ENCODE measurements at places on chromosomes 1 and 21.
A peak's percentile ranks its signal among the peaks of the same experiment; 100 is the strongest.

DNA sequence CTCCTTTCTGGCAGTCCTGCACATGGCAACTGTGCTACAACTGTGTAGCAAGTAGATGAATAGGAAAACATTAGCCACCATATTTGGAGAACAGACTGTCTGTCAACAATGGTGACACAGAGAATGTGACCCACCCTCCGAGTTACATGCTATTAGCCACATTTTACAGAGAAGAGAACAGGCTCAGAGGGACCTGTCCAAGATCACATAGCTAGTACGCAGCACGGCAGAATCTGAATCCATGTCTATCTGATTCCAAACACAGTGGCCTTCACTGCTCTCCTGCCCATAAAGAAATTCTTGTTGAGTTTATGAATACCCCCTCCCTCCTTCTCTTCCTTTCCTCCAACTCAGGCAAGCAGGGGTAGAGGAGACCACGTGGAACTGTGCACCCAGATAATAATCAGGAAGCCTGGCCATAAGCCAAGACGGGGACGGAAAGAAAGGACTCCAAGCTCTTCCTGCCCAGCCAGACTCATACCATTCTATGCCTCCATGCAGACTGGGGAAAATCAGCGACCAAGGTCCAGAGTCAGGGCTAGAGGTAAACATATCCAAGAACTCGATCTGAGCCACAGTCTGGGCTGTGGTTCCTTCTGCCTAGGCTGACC lies 78.8 kb downstream of the TRABD2B start:
- no peak for DNase-seq

GRCh38 chr1:150429805-150430204 lies 57.4 kb upstream of the TARS2 start:
- DNase-seq, result no peak

DNA sequence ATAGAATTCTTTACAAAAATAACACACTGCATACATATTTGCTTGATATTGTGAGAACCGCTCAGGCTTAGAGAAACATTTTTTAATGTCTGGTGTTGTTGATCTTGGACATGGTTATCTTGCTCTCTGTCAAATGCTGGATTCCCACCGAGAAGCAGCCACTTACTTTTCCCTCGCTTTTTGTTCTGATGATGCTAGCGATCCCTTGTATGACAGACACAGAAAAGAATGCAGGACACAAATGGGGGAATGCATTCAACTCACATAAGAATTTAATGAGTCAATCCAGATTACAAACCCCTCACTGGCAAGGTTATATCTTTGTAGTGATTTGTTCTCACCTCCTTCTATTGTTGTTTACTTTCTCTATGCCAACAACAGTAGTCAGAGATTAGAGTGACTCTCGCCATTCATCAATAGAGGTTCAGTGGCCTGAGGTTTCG lies 76.8 kb upstream of the AKT3 start:
- DNase-seq, result no peak

DNA sequence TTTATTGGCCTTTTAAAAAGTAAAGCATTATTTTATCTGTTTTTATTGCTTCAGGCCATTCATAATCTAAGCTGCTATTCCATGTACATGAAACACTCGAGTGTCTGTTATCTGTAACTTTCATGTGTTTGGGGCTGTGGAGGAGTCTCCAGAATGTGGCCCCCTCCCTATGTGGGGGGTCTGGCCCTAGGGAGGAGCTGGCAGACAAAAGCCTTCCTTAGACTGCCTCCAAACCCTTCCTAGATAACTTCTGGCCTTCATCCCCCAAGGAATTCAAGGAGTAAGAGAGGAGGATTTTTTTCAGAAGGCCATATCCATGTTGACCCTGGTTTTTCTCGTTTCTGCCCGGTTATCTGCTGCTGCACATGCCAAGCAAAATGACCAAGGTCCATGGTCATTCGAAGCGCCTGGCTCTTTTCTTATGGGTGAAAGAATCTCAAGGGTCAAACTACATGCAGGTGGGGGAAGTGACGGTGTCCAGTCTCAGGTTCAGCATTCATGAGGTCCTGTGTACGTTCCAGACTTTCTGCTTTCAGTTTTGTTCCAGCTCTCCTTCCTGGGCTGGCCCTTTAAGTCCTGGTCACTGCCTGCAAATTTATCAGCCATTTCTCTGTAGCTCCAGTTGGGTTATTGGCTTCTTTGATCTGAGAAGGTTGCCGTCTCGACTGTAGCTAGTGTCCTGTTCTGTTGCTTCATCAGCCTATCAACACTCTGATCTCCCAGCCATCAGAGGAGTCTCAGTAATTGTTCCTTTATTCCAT lies 8.3 kb downstream of the TENT5C start:
- no peak for DNase-seq

GRCh38 chr1:113536182-113536780 lies 146.0 kb downstream of the MAGI3 start:
- no peak for DNase-seq

GRCh38 chr1:218572050-218572449 lies 226.9 kb downstream of the TGFB2 start:
- DNase-seq, result no peak

DNA sequence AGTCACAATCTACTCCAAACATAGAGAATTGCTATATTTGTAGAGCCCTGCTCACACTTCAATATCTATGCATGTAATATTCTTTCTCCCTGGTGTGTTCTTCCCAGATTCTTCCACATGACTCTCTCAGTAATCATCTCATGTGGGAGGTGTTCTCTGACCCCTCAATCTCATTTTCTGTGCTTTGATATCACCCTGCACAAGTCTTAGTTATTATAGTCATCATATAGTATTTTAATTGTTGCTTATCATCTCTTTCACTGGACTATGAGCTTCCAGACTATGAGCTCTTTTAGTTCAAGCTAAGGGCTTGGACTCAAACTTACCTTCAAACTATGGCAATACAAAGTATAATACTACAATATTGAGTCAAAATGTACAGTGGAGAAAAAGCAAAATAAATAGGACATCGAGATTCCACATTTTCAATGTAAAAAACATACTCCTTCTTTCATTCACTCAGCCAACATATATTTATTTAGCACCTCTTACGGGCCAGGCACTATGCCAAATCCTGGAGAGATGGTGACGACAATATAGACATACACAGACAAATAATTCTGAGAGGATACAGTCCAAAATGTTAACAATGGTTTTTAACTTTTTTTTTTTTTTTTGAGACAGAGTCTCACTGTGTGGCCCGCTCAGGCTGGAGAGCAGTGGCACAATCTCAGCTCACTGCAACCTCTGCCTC lies 12.7 kb downstream of the TESK2 start:
- DNase-seq, result no peak

DNA sequence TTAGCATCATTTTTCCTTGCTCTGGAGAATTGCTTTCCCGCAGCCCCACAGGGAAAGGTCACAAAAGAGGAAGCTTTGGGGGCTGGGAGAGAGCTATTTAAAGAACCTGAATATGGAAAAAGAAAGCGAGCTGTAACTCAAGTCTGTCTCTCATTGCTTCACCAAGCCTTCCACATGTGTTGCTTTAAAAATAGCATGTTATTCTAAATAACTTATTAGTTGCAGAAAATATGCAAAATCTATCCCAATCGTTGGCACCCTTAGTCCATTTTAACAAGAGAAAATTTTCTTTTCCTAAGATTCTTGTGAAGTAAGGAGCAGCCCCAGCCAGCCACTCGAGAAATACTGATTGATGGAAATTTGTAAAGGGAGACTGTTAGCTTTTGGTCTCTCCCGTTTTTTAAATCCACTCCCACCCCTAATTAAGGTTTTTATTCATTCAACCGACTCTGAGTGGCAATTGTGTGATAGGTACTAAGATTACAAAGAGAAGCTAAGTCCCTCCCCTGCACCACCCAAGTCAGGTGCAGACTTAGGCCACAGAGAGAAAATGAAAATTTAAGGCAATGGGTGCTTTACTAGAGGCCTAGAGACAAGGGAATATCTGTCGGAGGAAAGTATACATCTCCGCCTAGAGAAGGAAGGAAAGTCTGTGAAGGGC lies 802 bp downstream of the CYP4X1 start:
- peak; percentile 11 for DNase-seq

GRCh38 chr1:111515291-111516004 lies 12.0 kb upstream of the ADORA3 start:
- no peak for DNase-seq

DNA sequence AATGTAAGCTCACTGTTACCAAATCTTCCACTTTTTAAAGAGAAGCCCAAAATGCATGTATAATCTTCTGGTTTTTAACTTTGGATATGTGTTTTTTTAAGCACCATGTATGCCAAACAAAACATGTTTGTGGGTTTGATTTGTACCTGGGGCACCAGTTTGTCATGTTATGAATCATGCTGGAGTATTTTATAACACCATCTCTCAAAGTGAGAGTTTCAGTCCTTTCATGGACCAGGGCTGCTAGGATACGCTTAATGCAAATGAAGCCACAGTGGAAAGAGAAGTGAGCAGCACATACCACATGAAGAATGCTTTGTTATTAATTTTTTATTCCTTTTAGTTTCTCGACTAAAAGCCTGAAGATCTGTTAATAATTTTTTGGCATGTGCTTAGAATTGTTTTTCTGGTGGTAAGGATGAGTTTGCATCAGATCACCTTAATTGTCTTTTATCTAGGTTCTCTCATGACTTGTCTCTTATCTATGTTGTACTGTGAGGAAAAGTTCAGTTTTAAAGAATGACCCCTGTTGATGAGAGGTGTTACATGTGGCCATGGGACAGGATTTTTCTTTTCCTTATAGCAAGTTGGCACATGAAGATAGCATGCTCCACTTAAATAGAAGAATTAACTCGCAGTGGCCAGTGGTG lies 2.0 kb upstream of the RABGAP1L start:
- no peak for DNase-seq

DNA sequence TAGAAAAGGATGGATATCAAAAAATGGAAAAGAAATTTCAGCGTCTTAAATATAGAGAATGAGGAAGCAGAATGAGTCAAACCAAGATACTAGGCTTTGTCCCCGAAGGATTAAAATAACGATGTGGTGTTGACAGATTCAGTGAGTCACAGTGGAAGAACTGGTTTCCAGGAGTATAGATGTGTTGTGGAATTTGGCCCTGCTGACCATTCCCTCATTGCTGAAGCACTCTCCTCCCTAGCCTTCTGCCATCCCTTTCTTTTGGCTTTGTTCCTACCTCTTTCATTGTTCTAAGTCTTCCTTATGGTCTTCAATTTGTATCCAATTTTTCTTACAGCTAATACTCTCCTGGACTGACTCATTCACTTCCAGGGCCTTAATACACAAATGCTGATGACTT lies 23.1 kb upstream of the USP25 start:
- no peak for DNase-seq

- DNase-seq, result no peak
Measured at GRCh38 chr1:36947384-36947783, 86.9 kb downstream of the GRIK3 start.

DNA sequence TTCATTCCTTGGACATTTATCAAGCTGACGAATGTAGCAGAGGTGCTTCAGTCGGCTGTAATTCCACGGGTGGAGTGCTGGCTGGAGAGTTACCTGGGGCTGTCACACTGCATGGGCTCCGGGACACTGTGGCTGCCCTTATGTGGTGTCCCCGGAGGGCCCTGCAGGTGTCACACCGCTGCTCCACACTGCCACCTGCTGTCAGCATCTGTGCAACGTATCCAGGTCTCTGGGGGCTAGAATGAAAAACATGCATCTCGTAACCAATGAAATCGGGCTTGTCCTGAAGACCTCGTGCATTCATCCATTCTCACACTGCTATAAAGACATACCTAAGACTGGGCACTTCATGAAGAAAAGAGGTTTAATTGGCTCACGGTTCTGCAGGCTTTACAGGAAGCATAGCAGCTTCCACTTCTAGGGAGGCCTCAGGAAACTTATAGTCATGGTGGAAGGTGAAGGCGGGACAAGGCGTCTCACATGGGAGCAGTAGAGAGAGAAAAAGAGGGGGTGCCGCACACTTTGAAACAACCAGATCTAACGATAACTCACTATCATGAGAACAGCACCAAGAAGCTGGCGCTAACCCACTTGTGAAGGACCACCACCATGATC lies 46.7 kb upstream of the PCBP3 start:
- no peak for DNase-seq

DNA sequence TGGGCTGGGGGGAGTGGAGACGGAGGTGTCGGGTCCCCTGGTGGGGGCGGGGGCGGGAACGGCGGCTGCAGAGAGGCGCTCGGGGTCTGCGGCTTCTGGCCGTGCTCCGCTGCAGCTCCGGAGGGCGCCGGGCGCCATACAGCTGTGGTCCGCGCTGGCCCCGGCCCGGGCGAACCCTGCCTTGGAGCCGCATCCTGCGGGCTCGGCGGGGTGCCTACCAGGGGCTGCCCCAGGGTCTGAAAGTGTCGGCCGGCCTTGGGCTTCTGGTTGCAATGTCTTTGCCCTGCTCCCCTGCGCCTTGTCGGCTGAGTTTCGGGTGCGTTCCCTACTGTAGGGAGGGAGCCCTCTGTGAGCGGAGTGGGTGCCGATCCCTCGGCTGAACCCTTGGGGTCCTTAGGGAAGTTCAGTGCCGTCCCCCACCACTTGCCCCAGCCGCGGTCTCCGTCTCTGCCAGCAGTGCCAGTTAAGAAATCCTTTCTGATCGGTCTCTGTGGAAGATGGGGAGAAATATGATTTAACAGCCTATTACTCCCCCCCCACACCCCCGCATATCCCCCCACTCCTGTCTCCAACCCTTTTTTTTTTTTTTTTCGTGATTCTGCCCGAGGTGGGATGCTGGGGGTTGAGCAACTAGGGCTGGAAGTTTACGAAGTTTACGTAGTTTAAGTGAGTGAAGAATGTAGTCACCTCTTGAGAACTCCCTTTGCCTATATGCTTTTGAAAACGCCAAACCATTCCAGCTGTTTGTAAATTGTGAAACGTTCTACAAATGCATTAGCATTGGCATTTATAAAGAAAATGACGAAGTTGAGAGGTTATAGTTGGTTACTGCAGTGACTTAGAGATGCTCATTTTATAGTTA lies 588 bp downstream of the NEXN start:
- no peak for DNase-seq

- no peak for DNase-seq
Measured at GRCh38 chr1:100734676-100735075, 15.1 kb downstream of the VCAM1 start.

DNA sequence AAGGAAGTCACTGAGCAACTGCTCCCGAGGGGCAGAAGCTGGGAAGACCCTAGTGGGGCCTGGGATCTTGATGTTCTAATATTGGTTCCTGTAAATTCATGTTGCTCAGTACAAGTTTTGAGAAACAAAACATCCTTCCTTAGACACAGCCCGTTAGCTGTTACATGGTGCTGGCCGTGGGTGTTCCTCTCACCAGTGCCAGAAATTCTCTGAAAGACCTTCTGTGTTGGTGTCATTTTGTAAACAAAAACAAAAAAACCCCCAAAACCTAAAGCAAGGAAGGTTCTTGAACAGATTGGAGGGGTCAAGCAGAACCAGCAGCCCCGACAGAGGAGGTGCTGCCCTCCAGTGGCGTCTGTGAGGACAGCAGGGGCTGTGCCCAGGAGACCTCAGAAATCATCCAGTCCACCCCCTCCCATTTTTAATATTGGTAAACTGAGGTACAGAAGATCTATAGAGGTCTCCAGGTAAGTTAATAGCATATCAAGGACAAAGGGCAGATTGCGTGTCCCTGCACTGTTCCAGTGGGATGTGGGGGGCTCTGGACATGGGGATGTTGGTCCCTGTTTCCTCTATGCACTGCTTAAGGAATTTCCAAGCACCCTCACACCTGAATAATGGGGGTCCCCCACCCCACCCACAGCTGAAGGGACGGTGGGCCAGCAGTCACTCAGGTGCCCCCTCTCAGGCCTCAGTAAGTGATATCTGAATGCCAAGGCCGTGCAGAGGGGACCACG lies 38.2 kb downstream of the SLC2A7 start:
- no peak for DNase-seq

Data from NCI-H1436 treated with DMSO at 0.1 percent for 48 hours (cell line).